SK-N-SH (cell line): ENCODE measurements at places on chromosomes 3 and 15.

GRCh38 chr3:170632780-170633179 is 46.9 kb upstream of the SLC7A14 start:
- DNase-seq = no peak

DNA sequence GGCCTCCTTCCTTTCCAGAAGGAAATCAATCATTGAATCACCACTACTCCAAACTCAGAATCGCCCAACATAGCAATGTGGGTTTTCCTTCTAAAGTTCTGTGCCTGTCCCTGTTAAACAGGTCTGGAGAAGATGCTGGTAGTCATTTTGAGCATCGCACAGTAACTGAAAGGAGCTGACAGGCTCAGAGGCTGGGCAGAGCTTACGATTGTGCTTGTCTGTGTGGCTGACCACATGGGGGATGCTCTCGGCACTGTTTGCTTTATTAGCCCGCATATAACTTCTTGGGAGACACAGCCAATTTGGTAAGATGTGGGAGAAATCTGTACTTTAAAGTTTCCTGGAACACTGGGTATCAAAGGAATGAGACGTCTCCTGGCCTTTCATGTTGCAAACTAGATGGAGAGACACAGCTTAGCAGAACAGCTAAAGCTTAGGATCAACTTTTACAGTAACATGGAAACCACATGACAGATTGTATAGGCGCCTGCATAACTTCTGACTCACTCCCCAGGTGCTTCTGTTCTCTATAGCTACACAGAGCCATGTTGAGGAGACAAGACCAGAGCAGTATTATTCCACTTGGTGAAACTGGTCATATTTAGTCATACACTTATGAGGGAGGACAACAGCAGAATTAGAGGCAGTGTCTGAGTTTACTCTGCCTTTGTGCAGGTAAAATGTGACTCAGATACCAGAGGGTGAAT is 374.1 kb downstream of the RORA start:
- no peak for DNase-seq

DNA sequence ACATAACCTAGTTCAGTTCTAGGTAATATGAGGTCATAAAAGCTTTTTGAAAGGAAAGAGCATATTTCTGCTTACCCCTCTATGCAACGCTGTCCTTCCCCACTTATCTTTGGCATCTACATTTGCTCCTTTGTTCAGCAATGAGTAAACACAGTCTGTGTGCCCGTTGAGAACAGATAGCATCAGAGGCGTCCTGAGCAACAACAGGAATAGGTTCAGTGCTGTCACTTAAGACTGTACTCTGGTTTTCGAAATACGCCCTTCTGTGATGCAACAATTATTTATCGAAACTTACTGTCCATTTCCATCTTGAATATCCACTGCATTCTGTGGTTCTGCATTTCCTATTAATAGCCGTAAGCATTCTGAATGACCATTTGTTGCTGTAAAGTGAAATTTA is 84.4 kb downstream of the BTD start:
- DNase-seq = peak; percentile 58

DNA sequence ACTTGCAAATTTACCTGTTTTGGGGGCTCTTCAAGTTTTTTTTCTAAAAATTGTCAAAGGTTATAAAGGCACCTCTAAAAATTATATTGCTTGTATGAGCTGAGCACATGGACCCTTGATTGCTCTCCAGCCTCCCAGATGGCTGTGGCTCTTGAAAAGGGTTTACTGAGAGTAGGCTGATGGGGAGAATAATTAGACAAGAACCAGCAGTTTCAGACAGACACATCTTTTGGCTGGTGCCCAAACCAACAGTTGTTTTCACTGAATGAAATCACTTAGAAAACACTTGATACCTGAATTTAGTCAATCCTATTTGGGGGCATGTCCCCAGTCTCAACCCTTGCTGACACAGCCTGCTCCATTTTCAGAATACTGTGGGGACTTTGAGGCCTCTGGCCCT is 217.6 kb downstream of the KBTBD8 start:
- no peak for DNase-seq

DNA sequence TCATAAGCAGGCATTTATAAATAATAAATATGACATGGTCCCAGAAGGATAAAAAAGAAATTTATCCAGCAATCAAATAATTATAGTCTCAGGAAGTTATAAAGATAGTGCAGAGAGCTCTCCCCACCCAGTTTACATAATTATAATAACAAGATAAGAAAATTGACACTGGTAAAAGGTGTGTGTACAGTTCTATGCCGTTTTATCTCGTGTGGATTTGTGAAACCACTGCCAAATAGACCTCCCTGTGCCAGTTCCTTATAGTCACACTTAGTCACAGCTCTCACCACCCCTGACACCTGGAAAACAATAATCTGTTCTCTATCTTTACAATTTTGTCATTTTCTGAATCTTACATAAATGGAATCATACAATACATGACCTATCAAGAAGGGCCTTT is 320.1 kb downstream of the KBTBD8 start:
- no peak for DNase-seq

GRCh38 chr3:30492322-30493192 is 113.8 kb upstream of the TGFBR2 start:
- no peak for DNase-seq

DNA sequence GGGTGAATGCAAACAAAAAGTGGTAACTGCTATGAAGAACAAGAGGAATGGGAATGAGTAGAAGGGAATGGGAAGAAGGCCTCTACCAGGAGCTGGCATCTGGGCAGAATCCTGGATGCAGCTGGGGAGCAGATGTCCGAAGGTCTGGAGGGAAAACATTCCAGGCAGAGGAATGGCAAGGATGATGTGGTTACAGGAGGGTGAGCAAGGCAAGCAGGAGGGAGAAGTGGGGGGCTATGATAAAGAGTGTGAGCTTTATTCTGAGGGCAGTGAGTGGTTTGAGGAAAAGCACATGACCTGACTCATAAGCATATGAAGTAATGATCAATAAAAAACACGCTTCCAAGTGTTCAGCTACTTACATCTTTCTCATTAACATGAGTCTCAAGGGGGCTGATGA is 17.1 kb downstream of the SKIC8 start:
- DNase-seq = no peak

- no peak for DNase-seq
Measured at GRCh38 chr3:22895671-22896070, 307.5 kb upstream of the UBE2E2 start.

GRCh38 chr3:25037049-25037547 is 391.0 kb upstream of the RARB start:
- DNase-seq = no peak

GRCh38 chr3:26449996-26450395 is 172.6 kb upstream of the LRRC3B start:
- DNase-seq = no peak

GRCh38 chr3:17118771-17119170 is 234.0 kb downstream of the PLCL2 start:
- DNase-seq = no peak

DNA sequence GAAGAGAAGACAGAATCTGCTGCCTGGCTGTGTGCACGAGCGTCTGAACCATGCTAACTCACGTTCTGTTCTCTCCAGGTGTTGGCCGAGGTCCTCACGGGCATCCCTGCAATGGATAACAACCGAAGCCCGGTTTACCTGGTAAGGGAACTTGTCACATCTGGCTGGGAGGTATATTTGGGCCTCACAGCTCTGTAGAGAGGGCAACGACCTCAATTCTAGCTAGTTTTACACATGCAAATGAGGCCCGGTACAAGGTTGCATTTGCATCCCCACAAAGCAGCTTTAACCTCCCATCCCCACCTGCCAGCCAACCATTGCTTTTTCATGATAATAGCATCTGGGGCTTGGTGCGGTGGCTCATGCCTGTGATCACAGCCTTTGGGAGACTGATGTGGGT is 22.0 kb upstream of the TATDN2 start:
- DNase-seq = no peak

DNA sequence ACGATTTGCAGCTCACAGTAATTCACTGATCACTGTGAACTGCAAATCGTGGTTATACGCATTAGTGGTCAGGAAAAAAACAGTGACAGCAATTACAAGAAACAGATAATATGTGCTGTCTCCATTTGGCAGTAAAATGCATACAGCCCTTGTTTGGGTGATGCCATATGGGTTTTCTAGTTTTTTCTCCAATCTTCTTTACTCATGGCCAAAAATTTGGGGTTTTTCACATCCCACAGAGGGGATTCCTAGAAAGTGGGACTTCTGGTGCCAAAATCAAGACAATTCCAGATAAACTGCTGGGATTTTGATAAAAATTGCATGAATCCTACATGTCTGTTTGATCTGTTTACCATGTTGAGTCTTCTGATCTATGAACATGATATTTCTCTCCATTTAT is 15.6 kb downstream of the NDN start:
- no peak for DNase-seq

GRCh38 chr3:196641333-196642054 is 2.0 kb downstream of the NRROS start:
- DNase-seq = no peak

- no peak for DNase-seq
Measured at GRCh38 chr3:75048650-75049049, 434.2 kb upstream of the CNTN3 start.

GRCh38 chr3:196643201-196643749 is 3.8 kb downstream of the NRROS start:
- DNase-seq = no peak

GRCh38 chr3:126433105-126433430 is 38.4 kb downstream of the CFAP100 start:
- DNase-seq = no peak

GRCh38 chr3:48112813-48113212 is 75.4 kb downstream of the CDC25A start:
- DNase-seq = peak; percentile 62

DNA sequence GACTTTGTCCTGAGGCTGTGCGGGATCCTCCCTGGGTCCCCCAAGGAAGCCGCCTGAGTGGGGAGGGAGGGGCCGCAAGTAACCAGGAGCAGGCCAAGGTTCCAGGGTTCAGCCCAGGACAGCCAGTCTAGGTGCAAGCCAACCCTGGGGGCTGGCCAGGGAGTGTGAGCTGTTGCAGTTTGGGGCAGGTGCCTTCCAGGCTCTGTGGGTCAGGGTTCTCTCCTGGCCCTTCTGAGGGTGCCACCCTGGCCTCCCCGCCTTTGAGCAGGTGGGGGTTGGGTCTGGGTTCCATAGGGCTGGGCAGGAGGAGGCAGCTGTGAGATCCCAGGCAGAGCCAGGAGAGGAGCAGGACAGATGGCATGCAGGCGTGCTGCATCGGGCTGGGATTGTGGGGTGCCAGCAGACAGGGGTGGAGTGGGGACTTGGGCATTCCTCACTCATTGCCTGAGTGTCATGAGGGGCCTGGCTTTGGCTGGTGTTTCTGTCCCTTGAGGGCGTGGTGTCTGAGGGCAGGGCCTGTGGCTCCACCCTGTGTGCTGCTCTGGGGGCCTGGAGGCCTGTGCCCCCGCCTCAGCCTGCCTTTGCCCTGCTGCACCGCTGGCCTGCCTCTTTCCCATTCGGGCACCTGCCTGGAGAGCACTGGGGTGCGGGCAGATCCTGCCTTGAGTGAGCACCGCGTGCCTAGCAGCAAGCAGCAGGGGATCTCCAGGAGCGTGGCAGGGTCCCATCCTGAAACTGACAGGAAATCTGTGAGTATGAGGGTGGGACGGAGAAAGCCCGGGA is 18.4 kb downstream of the KLF13 start:
- peak; percentile 50 for DNase-seq

GRCh38 chr3:8723612-8724011 is 10.0 kb upstream of the CAV3 start:
- DNase-seq = no peak

DNA sequence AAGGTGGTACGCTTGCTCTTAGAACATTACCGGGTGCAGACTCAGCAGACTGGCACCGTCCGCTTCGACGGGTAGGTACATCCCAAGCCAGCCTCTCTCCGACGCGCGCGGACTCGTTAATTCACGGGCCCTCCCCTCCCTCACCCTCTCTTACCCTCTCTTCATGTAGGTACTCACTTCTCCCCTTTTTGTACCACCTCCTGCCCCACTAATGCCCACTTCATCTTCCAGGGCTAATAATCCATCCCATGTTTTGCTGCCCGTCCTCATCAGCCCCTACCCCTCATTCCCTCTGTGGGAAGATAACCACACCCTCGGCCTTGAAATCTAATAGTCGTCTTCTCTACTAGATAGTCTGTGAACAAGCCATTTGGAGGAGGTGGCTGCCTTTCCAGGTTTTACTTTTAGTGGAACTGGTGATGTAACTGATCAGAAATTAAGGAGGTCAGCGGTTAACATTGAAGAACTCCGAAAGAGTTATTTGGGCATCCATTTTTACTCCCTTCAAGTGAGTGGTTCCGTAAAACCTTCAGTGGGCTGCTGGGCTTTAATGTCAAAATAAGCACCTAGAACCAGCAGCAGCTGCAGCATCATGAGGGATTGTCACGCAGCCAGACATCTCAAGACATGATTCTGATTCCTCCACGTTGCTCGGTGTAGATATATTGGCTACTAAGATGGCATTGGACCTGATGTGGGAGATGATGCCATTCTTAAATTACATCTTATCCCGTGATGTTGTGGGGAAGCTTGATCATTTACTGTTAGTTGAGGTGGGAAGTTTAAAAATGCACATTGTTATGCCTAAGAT is 1.3 kb downstream of the FEM1B start:
- peak; percentile 53 for DNase-seq

- no peak for DNase-seq
Measured at GRCh38 chr15:55819397-55820034, 76.6 kb upstream of the PRTG start.

DNA sequence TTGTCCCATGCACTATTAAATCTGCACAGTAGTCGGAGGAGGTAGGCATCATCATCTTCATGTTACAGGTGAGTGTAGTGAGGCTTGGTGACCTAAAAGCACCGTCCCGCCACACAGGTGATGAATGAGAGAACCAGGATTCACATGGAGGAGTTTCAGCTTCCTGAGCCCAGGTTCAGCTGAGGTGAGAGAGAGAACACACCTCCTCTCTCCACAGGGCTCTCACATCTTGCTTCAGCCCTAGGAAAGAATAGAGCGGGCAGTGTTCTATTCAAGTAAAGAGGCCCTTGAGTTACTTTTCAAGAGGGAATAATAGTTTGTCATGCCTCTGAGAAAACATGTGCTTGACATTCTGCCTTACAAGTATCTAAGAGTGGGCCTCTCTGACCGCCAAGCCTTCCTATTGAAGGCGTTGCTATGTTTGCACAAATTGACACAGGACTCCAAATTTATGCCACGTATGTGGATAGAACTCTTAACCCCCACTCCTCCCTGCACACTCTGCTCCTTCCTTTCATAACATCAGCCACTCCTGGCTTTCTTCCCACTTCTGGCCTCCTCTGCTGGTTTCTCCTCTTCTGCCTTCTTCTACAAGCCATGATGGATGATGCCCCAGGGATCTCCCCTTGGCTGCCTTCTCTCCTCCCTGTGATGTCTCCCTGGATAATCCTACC is 138.3 kb upstream of the ABHD17C start:
- DNase-seq = no peak

GRCh38 chr15:88401996-88402656 is 65.1 kb downstream of the MRPL46 start:
- peak; percentile 28 for DNase-seq

DNA sequence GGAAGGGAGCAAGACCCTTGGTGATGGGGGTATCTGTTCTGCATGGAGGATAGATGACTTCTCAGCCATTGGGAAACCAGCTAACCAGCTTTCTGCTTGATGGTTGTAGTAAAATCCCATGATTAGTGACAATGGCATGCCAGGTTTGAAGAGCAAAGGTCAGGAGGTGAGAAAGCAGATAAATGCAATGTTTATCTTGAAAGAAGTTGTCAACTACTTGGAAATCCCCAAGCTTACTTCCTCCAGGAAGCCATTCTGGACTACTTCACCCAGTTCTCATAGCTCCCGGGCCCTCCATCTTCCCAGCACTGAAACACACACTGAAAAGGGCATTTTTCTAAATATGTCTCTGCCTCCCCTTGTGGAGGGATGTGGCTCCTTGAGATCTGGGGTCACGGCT is 51.3 kb downstream of the SMAD3 start:
- DNase-seq = no peak
